Stimulated activated CD4-positive, alpha-beta T cell treated with anti-CD3 and anti-CD28 coated beads, Interleukin-2, amount 100 ng/mL, for 48 hours (primary cell): ENCODE measurements at places on chromosomes 5 and 9.

- no peak for DNase-seq
These were observed 289.7 kb downstream of the PBX3 start for GRCh38 chr9:126036881-126037291.

DNA sequence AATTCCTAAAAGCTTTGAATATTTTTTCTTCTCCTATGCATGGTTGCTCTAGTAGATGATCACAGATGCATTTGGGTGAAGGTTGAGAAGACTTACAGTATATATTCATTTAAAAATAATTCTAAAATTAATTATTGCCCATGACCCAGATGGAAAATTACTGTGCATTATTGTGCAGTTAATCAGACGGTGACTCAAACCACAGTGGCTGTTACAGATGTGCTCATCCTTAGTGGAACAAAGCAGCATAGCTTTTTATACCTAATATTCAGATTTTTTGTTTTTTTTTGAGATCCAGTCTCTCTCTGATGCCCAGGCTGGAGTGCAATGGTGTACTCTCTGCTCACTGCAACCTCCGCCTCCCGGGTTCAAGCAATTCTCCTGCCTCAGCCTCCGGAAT is 10.7 kb downstream of the OR2V1 start:
- no peak for DNase-seq

GRCh38 chr5:68332080-68332451 is 116.5 kb downstream of the PIK3R1 start:
- DNase-seq, result no peak

- DNase-seq, result no peak
These were observed 91.5 kb downstream of the PCDH1 start for GRCh38 chr5:141786700-141787099.

DNA sequence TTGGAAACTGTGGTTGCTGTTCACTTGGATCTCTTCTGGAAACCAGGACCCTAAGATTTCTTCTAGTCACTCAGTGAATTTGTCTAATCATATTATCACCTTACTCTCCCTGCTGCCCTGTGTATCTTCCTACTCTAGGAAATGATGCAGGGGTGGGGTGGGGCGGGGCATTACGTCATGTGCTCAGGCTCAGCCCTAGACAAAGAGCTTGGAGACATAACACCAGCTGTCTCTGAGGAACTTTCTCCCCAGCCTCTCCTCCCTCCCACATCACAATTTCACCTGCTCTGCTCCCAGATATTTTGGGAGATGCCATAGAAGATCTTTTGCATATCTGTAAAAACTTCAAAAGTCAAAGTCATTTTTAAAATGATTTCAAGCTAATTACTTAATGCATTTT is 470.4 kb downstream of the ZSWIM6 start:
- DNase-seq, result no peak

DNA sequence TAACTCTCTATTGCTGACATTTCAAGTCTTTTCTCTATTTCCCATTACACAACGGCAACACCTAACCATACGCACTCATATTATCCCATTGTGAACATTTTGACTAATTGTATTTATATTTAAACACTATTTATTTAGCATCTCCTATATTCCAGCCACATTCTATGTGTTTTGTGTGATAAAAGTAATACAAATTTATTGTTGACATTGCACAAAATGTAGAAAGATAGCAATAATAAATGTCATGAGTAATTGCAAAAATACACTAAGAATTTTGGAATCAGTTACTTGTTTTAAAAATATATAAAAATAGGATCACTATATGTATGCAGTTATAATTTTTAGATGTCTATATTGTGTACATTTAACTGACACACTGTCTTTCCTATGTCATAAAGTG is 413.0 kb upstream of the PTPRD start:
- no peak for DNase-seq

DNA sequence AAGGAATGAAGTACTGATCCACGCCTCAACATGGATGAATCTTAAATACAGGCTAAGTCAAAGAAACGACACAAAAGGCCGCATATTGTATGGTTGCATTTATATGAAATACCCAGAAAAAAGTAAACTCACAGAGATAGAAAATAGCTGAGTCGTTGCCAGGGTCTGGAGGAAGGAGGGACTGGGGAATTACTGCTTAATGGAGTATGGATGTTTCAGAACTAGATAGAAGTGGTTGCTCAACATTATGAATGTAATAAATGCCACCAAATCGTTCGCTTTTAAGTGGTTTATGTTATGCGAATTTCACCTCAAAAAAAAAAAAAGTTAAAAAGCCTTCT is 784 bp upstream of the MSANTD3 start:
- no peak for DNase-seq

GRCh38 chr5:148268566-148268965 is at the start of gene SPINK13:
SPINK13 (plus strand) TSS chr5:148268794; CDS start chr5:148270073, 1,279 bp downstream.
- DNase-seq, result no peak

- DNase-seq, result no peak
These were observed 66.5 kb downstream of the MSX2 start for GRCh38 chr5:174790906-174791305.

DNA sequence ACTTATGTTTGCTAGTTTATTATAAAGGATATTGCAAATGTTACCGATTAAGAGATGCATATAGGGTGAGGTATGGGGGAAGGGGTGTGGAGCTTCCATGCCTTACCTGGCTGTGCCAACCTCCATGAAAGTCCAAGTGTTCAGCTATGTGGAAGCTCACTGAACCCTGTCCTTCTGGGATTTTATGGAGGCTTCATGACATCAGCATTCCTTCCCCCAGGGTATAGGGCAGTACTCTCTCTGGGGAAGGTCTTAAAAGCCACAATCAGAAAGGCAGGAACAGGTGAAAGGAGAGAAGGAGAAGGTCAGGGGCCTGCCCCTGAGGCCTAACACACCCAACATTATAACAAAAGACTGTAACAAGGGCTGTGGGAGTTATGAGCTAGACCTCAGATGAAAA is 592.6 kb downstream of the PDE4D start:
- no peak for DNase-seq

DNA sequence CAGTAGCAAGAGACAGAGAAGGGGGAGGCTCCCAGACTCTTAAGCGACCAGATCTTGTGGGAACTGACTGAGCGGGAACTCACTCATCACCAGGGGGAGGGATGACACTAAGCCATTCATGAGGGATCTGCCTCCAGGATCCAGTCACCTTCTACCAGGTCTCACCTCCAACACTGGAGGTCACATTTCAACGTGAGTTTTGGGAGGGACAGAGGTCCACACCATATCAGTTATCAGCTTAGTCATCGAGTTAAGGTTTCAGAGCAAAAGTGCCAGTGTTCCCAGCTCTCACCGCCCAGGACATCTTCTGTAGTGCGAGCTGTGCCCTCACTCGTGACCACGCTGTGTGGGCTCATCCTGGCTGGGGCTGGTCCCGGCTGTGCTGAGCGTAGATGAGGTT is 98.7 kb upstream of the CACNA1B start:
- DNase-seq, result no peak

DNA sequence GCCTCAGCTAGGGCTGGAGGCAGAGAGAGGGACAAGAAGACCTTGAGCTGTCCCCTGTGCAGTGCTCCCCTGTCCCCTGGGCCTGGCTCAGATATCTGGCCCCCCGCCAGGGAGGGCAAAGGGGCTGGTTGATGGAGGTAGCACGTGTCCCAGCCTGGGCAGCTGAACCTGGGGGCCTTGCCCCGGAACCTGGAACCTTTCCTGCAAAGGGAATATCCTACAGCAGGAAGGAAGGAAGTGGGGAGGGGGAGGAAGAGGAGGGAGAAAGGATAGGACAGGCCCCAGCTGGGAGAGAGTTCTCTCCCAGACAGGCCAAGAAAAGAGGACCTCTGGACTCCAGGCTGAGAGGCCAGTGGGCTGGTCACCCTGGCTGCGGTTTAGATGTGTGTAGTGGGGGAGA is 27.6 kb upstream of the PSD2 start:
- no peak for DNase-seq

DNA sequence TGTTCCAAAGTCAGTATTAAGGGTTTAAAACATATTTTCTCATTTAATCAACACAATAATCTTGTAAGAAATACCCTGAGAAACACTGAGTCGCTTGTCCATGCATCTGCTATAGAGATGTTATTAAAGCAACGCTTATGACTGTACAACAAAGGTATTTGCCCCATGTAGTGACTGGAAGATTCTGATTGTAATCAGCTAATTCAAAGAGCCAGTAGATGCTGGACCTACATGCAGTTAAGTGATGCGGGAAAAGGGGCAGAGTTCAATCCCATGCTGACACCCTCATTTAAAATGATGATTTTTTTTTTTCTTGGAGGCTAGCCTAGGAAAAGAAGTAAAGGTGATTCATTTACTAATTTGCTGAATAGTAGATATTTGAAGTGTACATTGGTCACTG is 149.3 kb upstream of the MTAP start:
- DNase-seq, result no peak

DNA sequence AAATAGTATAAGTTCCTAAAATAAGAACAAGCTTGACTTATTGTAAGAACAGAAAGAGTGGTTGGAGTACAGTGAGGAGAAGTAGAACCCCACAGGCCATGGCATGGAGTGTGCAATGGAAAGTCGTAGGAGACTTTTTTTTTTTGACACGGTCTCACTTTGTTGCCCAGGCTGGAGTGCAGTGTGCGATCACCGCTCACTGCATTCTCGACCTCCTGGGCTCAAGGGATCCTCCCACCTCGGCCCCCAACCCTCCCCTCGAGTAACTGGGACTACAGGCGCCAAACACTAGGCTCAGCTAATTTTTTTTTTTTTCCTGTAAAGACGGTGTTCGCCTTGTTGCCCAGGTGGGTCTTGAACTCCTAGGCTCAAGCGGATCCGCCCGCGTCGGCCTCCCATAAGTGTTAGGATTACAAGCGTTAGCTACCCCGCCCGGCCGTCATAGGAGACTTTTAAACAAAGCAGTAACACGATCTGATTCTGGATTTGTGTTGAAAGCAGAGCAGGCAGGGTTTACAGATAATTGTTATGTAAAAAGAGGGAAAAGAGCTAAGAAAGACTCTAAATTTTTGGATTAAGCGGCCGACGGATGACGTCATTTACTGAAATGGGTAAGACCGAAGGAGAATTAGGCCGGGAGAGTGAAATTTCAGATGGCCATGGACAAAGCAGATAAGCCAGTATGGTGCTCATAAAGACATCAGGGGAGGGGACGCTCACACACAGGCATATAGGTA is 752 bp downstream of the TSTD2 start:
- DNase-seq, result no peak

DNA sequence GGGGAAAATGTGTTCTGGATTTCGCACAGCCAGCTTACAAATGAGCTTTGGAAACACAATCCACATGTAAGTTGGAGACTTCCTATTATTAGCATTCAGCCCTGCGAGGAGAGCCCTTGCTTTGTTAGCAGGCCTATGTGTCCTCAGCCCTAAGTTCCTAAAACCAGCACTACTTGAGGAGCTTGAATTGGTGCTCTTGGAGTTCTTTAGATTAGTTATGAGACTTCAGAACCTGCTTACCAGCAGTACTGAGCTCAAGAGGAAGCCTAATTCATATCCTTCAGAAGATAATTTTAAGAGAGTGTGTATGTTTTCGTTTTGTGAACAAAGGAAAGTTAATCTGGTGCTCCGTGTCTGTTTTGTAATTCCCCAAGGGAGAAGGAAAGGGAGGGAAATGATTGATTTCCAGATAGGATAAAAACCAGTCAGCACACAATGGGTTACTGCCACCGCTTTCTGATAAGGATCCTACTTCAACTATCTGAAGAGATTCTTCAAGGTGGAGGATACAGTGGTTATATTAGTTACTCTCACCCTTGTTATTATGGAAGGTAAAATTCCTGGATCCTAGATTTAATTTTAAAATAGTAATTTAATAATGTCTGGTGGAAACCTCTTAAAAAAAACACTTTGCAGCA is 35.2 kb downstream of the PIK3R1 start:
- DNase-seq, result no peak

GRCh38 chr9:33309903-33310302 is 19.6 kb downstream of the NFX1 start:
- DNase-seq, result no peak

DNA sequence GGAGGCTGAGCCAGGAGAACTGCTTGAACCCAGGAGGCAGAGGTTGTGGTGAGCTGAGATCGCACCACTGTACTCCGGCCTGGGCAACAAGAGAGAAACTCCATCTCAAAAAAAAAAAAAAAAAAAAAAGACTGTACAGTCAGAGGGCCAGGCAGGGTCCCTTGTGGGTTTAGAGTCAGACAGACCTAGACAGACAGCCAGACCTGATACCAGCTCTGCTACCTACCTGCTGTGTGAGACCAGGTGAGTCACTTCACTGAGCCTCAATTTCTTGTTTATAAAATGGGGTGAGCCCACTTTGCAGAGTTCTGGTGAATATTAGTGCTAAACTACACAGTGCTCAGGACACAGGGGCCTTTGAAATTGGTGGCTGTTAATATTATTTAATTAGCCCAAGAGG is 19.7 kb downstream of the TRIM14 start:
- no peak for DNase-seq

DNA sequence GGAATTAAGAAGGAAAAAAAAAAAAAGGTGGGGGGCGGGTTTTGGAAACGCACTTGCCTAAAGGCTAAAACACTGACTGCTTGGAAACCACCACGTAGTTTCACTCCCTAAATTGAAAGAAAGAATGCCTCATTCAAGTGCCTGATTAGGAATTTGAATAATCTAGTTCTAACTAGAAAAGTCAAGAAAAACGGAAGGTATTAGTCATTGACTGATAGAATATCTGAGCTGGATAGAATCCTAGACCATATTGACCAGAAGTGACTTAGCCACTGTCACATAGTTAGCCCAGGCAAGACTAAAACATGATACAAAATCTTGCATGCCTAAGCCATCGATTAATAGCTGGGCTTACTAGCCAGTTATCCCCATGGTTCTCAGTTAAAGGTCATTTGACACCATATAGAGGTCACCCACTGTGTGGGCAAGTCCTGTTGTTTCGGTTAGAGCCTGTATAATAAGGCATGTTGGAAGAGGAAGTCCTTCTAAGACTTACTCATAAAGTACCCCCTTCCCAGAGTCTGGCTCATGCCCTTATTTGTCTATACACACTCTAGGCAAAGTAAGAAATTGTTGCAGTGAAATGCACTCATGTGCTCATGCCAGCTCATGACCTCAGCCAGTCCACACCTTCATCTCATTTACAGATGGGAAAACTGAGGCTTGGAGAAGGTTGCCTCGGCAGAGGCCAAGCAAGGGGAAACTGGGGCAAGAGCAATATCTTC is 40.2 kb downstream of the SH3RF2 start:
- DNase-seq, result no peak

- no peak for DNase-seq
These were observed 368.0 kb upstream of the WWC1 start for GRCh38 chr5:167923396-167923795.

GRCh38 chr9:35537913-35538312 is 48.0 kb downstream of the RUSC2 start:
- no peak for DNase-seq

DNA sequence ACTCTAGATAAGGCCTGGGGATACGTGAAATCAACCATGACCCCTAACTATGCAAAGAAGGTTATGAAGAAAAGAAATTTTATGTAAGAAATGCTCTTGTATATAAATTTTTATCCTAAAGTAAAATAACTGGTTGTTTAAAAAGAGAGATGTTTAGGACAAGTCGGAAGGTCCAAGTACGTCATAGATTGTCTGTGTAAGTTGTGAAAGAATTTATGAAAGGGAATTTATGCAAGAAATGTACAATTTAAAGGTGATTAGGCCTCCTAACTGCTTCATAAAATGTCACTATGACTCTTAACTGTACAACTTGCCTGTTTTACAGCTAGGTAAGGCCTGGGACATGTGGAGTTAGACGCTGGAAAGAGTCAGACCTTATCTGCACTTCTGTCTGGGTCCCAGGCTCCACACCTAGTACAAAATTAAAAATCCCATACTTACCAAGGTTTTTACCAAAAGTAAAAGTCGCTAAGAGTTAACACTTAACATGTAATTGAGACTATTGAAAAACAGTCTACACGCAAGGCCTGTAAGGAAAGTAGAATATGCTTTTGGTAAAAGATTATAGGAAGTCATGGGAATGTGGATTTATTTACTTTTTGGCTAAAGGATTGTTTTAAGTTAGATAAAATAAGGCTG is 77.4 kb downstream of the KIAA0825 start:
- no peak for DNase-seq
